ENCODE measurements at places on chromosomes 11 and 22. TPM values are rescaled to one million over a fixed set of nuclear protein-coding genes. Genes with fewer than 3 reads are reported as not detected.

DNA sequence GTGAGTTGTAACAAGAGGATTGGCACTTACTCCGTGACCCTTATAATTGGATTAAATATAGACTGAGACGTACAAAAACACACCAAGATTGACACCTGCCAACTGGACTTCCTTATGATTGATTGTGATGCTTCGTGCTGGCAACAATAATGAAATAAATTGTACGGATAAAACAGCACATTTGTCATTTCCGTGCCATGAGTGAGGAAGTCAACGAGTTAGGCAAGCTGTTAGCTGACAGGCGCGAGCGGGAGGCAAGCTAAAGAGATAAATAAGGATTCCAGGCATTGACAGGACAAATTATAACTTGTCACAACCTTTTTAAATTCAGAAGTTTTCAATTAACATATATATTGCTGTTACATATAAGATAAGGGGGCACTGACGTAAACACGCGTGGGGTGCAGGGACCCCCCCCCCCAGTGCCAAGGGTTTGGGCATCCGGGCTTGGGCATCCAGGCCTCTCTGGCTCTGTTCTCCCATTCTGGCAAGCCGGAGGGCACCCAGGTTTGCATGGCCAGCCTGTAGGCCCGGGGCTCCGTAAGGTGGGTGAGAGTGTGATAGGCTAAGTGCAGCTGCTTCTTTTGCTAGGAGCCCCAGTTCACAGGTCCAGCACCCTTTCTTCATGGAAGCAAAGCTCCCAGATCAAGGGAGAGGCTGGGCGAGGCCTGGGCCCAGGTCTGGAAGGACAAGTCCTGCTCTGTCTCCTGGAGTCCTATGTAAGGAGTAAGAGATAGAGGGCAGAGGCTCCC lies 11.2 kb upstream of the PAX6 start:
- no peak for DNase-seq

DNA sequence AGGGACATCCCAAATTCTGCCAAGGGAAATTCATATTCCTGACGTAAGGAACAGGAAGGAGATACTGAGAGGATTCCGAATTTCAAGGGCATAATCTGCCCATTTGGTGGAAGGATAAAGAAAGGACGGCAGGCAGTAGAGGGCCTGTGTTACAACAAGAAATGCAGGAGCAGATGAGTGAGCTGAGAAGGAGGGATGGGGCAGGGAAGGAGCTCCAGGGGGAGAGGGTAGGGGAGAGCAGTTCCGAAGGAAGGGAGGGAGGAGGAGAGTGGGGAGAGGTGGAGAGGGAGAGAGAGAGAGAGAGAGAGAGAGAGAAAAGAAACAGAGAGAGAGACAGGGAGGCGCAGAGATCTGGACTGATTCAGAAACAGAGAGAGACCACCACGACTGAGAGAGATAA lies 843 bp downstream of the OPCML start:
- no peak for DNase-seq

DNA sequence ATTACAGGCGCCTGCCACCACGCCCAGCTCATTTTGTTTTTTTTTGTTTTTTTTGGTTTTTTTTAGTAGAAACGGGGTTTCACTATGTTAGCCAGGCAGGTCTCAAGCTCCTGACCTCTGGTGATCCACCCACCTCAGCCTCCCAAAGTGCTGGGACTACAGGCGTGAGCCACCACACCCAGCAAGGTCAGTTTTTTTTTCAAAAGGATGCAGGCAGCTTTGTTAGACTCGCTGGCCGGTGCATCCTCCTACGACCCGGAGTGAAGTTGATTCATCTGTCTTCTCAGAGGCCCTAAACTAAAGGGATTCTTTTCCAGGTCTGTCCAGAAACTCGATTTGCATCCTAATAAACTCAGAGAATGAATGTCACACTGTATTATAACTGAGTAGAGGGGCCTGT lies 182.3 kb downstream of the DBX1 start:
- no peak for DNase-seq

Gene TMEM86A
- 5.3 TPM for total RNA-seq

Gene PPP2R5B
- total RNA-seq = 38.2 TPM

DNA sequence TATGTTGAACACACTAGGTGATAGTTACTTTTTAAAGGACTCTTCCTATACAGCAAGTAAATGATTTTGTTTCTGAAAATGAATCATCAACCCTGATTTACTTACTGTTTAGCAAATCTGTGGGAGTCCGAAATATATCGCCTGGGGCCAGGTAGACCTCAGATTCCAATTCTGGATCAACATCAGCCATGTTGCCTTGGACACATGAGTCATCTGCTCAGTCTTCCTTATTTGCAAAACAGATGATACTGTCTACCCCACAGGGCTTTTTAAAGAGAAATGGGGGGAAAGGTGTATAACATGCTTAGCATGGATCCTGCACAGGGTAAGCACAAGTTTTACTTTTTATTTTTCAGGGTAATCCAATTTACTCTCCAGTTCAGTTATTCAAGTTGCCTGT lies 324.2 kb downstream of the TENM4 start:
- no peak for DNase-seq
